ENCODE measurements at places on chromosomes 16 and 17.

DNA sequence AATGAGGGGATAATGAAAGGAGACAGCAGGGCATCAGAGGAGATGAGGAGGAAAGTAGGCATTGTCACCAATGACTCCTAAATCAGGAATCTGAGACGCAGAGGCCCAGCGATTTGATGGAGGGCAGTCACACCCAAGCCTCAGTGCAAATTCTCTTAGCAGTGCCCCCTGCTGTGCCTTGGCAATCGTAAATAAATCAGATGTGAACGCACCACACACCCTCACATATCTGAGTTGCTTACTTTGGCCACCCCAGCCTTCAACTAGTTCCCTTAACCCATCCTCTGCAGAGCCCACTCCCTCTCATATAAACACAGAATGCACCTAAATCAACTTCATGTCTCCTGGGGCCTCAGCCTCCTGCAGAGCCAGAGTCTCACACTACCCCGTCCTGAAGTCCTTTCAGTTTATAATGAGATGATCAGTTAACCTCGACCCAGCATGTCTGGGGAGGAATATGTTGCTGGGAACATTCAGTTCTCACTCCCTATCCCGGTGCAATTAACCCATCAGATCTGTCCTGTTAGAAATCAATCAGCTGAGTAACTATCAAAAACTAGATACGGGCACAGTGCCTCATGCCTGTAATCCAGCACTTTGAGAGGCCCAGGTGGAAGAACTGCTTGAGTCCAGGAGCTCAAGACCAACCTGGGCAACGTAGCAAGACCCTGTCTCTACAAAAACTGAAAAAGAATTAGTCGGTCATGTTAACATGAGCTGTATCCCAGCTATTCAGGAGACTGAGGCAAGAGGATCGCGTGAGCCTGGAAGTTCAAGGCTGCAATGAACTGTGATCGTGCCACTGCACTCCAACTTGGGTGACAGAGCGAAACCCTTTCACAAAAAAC, 78.4 kb downstream of the SLC39A11 start:
- no peak for DNase-seq

DNA sequence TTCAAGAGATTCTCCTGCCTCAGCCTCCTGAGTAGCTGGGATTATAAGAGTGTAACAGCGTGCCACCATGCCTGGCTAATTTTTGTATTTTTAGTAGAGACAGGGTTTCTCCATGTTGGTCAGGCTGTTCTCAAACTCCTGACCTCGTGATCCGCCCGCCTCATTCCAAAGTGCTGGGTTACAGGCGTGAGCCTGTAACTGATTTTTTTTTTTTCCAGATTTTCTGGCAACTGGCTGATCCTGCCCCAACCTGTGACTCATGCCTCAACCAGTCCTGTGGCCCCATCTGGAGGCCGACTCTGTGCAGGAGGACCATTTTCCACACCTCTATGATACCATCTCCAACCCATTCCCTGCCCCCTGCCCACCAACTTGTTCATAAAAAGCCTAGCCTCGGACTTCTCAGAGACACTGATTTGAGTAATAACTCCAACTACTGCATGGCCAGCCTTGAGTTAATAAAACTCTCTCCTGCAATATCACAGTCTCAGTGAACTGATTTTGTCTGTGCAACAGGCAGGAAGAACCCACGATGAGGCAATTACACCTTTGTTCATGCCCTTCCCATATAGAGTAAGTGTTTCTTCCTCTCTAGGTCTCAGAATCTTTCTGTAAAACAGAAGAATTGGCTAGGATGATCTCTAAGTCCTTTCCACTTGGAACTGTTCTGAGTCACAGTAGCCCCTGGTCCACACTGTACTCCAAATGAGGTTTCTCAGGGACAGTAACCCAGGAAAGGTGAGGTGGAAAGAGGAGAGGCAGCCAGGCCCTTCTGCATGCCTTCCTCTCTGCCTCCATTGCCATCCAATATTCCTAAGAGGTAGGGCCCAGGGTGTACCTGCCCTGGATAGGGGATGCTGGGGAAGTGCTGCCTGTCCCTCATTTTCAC, 8.8 kb upstream of the CNOT1 start:
- DNase-seq: no peak

- DNase-seq: no peak
Measured at GRCh38 chr17:77042476-77043231, 98.1 kb upstream of the SEC14L1 start.

DNA sequence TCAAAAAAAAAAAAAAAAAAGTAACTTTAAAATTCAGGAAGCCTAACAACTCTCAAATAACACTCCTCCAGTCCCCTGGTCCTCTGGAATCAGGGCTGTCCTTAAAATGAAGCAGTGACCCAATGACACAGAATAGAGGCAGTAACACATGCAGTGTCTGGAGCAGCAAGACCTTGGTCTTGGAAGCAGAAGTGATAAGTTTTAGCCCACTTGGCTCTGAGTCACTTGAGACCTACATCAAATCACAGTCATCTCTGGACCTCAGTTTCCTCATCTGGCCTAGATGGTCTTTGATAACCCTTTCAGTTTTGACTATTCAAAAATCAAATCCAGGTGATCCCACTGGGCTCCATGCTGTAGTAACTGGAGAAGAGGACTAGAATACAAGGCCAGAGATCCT, 39.0 kb downstream of the LYRM1 start:
- no peak for DNase-seq

- DNase-seq: no peak
Measured at GRCh38 chr17:2892305-2892971, 96.2 kb downstream of the RAP1GAP2 start.

DNA sequence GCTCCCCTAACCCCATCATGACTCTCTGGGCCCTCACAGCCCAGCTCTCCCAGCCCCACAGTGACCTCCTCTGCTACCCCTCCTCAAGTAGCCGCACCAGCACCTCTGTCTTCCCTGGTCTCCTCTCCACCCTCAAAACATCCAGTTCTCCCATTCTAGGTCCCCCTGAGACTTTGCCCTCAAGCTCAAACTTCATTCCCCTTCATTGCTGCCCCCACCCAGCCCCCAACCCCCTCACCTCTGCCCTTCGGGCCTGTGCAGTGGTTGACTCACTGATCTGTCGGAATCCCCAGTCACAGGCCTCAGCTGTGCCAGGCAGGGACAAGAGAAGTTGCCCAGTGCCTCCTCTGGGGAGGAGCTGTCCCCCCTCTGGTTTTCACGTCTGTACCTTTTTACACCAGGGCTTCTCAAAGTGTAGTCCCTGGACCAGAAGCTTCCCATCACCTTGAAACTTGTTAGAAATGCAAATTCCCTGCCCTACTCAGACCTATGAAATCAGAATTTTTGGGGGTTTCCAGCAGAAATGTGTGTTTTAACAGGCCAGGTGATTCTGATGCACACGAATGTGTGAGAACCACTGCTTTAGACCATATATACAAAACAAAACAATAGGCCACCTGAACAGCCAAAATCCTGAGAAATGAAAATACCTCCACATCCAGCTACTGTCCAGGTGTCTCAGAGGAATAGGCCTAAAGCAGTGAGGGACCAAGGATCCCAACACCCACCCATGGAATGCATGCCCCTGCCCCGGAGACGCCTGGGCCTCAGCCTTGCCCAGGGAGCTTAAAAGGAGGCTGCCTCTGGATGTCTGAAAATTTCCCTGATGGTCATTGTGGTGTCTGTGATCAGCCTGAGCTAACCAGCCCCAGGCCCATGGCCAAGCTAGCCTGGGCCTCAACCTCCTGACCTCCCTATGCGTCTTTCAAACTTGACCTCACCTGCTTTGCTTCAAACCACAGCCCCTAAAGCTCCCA, 853 bp upstream of the DOK4 start:
- DNase-seq: no peak

GRCh38 chr16:30581457-30581856, 4.0 kb downstream of the ZNF785 start:
- no peak for DNase-seq

DNA sequence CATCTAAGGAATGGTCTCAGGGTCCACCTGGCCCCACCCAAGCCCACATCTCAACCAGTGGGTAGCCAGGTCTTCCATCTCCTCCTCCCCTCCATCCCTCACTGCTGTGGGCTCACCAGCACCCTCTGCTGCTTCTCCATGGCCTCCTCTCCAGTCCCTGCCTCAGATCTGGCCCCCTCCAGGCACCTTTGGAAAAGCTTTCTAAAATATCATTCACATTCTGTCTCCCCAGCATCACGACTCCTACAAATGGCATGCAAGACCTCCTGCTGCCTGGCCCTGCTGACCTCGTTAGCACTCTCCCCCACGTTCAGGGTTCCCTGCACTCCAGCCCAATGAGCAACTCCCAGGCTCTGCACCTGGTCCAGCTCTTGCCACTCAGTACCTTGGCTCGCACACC, 13.7 kb downstream of the GLP2R start:
- DNase-seq: no peak

DNA sequence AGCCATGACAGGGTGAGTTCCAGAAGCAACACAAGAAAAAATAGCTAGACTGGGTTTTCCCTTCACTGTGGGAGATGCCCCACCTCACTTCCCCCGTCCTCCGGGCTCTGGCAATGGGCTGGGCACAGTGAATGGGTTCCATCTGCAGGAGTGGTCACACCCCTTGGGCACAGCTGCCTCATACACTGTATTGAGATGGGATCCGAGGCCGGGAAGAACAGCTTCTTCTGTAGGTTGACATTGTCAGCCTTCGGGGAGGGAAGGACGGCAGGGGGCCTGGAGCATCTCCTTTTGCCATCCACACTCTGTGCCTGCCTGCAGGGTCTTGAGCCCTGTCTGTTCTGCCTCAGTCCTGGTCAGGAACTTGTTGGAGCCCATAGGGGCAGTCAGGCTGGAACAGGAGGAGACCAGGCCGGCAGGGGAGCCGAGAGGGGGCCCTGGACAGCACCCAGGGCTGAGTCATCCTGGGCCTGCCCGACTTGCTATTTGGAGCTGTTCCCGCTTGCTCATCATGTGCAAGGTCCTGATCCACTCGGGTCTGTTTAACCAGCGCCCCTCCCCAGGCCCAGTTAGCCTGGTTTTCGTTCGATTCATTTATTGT, 286.7 kb downstream of the SEC14L1 start:
- no peak for DNase-seq

DNA sequence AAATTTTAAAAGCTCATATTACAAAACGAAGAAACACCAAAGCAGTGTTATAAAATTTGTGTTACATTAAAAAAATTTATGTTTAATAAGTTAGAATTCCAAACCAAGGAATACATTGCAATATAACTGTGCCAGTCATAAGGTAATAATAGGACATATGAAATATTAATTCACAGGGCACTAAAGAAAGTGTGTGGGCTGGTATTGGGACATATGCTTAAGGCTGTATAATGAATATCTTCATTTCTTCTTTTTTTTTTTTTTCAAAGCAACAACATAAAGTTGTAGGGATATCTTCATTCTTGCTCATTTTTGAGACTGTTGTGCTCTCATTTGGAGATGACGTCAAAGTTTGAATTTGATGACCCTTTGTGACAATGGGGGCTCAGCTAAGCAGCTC, 17.5 kb upstream of the FBXO47 start:
- no peak for DNase-seq

- DNase-seq: no peak
Measured at GRCh38 chr17:55763856-55764255, 13.0 kb downstream of the PCTP start.

- DNase-seq: no peak
Measured at GRCh38 chr17:55859301-55859795, 108.5 kb downstream of the PCTP start.

DNA sequence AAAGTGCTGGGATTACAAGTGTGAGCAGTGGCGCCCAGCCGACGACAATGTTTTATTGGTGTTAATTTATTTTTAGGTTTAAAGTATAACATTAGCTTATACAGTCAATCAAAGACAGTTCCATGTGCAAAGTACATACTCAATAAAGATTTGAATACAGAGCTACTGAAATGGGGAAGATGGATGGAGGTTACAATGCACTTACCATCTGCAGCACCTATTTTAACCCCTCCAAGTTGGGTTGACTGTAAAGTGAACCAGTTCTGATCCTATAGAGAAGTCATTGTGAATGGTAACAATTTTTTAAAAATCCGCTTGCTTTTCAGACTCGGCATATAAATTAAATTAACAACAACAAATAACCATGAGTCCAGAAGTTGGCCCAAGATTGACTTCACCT, 679 bp upstream of the PSKH1 start:
- no peak for DNase-seq

DNA sequence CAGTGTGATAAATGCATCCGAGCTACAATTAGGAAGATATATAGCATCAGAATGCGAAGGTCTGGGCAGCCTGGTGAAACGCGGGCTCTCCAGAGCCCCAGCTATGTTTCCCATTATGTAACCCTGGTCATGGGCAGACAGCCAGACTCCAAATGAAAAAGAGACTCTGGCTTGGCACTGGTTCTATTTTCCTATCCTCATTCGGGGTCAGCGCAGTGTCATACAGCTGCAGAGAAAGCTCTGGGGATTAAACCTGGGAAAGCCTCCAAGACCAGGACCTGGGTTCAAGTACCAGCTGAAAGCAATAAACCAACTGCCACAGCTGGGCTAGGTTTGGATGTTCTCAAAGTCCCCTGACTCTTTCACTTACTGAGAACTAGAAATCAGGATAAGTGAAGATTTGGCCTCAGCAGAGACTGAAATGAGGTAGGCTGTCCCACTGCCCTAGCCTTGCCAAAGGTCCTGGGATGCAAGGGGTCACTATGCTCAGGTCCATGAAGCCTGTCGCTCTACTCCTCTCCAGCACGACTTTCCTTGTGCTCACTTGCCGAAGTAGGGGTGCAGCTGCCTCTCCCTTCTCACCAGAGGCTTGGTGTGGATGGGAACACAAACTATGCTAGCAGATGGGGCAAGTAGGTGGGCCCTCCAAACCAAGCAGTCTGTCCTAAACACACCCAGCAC, 123.8 kb downstream of the SMG6 start:
- no peak for DNase-seq

- no peak for DNase-seq
Measured at GRCh38 chr16:82524976-82525375, 101.8 kb upstream of the CDH13 start.

GRCh38 chr16:12899529-12900143, 1.8 kb upstream of the SHISA9 start:
- DNase-seq: no peak

- no peak for DNase-seq
Measured at GRCh38 chr16:35733278-35733965, 2274.0 kb downstream of the TP53TG3F start.

- DNase-seq: no peak
Measured at GRCh38 chr17:50534222-50534978, 1.9 kb downstream of the EPN3 start.

DNA sequence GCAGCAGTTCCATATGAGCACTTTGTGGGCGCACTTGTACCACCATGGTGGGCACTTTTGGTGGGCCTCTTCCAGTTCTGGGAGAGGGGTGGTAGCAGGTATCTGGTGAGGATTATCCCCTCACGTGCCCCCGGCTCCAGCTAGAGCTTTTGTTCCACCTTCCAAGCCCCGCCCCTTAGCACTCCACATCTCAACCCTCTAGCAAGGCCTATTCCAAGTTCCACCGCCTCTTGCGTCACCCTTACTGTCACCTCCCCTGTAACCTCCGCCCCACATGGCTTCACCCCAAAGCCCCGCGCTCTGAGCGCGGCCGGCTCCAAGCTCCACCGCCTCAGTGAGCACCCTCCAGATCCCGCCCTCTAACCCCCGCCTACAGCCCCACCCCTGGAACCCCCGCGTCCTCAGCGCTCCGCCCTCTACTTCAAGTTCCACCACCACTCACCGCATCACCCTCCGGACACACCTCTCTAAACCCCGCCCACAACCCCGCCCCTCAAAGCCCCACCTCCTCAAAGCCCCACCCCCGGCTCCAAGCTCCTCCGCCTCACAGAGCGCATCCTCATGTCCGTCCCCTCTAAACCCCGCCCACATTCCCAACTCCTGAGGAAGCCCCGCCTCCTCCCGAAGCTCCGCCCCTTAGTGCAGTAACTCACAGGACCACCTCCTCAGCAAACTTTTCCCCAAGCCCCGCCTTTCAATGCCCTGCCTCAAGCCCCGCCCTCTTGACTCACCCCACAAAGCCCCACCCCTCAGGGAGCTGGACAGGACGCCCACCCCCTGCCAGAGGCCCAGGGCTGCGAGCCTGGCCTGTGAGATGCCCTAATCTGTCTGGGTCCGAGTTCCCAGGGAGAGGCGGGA, 11.1 kb downstream of the SCN4A start:
- no peak for DNase-seq
